KG1 (cell line): ENCODE measurements at places on chromosomes 11 and 22.

DNA sequence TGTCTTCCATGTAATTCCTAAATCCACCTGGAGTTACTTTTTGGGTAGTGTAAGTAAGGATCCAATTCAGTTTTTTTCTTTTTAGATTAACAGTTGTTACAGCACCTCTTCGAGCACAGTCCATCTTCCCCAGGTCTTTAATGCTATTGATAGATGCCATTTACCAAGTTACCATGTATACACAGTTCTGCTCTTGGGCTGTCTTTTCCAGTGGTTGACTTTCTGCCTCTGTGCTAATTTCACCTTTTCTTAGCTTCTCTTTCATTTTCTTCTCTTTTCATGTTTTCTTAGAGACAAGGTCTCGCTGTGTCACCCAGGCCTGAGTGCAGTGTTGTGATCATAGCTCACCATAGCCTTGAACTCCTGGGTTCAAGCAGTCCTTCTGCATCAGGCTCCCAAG lies 12.0 kb downstream of the ATXN10 start:
- no peak for DNase-seq

- no peak for DNase-seq
Observed at GRCh38 chr11:117171404-117172061, 7.0 kb upstream of the SIDT2 start.

GRCh38 chr11:100815787-100816330 lies 128.8 kb downstream of the ARHGAP42 start:
- DNase-seq, result no peak

- DNase-seq, result no peak
Observed at GRCh38 chr11:124930799-124931198, 5.0 kb downstream of the HEPACAM start.

- DNase-seq, result no peak
Observed at GRCh38 chr11:132402071-132402684, 1031.8 kb downstream of the NTM start.

DNA sequence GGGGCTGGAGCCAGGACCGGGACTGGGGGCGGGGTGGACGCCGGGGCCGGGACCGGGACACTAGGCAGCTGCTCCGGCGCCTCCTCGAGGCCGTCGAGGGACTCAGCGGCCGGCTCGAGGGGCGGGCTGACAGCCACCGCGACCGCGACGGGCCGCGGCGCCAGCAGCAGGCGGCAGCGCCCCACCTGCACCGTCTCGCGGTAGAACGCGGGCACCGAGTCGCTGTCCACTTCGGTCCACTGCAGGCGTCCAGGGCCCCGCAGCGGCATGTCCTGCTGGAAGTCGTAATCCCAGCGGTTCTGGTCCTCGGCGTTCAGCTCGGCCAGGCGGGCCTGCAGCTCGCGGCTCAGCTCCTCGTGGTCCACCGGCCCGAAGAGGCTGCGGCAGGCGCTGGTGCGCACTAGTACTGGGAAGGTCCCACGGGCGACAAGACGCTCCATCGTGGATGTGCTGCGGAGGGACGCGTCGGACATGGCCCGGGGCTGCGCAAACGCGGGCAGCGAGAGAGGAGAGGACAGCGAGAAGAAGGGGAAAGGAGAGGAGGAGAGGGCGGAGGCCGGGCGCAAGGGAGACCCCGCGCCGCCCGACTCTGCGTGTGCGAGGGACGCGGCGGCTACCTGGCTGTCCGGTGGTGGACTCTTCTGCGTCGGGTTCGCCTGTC lies 428 bp downstream of the CDKN1C start:
- DNase-seq, result no peak

DNA sequence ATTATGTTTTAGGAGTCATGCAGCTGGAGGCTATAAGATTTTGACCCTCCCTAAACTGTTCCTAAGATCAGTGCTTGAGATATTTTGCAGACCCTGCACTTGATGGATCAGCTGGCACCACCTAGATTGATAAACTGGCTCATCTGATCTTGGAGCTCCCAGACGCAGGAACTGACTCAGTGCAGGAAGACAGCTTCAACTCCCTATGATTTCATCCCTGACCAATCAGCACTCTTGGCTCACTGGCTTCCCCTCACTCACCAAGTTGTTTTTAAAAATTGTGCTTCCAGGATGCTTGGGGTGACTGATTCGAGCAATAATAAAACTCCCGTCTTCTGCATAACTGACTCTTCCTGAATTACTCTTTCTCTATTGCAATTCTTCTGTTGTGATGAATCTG lies 637.5 kb upstream of the FAT3 start:
- no peak for DNase-seq

- DNase-seq, result no peak
Observed at GRCh38 chr11:96234866-96235441, 108.0 kb downstream of the MAML2 start.

- DNase-seq, result no peak
Observed at GRCh38 chr11:47480762-47481161, 31.8 kb upstream of the RAPSN start.

DNA sequence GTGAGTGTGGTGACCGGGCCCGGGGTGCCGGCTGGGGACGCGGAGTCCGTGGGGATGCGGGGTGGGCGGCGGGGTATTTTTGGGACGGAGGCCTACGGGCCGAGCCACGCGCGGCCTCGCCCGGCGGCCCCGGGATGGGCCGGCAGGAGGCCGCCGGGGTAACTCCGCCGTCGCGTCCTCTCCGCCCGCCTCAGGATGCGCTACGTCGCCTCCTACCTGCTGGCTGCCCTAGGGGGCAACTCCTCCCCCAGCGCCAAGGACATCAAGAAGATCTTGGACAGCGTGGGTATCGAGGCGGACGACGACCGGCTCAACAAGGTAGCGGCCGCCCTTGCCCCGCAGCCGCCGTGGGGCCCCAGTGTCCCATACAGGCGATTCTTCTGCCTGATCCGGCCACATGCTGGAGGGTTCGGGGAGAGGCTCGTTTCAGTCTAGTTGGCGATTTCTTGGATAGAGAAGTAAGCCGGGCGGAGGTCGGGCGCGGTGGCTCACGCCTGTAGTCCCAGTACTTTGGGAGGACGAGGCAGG lies 337 bp downstream of the RPLP2 start:
- DNase-seq, result no peak

- no peak for DNase-seq
Observed at GRCh38 chr11:118688851-118689502, 9.5 kb upstream of the TREH start.
